Chondrocyte (in vitro differentiated cells): ENCODE measurements at places on chromosomes 3 and 15. TPM values are rescaled to one million over a fixed set of nuclear protein-coding genes. Genes with fewer than 3 reads are reported as not detected.

- no peaks in the 10 kb centered on the region for H3K36me3 ChIP-seq
- no peak for DNase-seq
- H3K27ac ChIP-seq = no peak overlapping the region
- peaks cover 22% of the 10 kb centered on the region for H3K4me1 ChIP-seq
Observed at GRCh38 chr3:164465172-164465571, 613.1 kb downstream of the SI start.

The RTP3 gene
- total RNA-seq = not detected in 3 replicates

- no peak overlapping the region for H3K4me3 ChIP-seq
- H3K36me3 ChIP-seq = no peaks in the 10 kb centered on the region
- H3K27ac ChIP-seq = peak overlapping the region; percentile 2
- no peak for DNase-seq
- H3K4me1 ChIP-seq = peaks cover 6% of the 10 kb centered on the region
Observed at GRCh38 chr3:107450254-107450893, 72.4 kb upstream of the BBX start.

DNA sequence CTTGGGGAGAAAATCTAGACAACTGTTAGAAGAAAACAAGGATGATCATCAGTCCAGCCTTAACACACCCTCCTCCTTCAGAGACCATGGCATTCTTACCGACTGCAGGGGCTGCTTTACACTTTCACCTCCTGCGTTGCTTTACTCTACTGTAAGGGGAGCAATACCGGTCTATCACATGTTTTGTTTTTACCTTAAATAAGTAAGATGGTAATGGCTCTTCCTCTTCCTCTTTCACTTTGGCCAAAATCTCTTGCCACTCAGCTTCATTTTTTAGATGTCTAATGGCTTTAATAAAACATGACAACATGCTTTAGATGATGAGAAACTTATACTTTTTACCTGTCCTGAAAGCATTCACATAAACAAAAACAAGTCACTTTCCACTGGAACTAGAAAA, 33.4 kb upstream of the STIMATE start:
- no peak for DNase-seq
- H3K36me3 ChIP-seq = no peaks in the 10 kb centered on the region
- no peak overlapping the region for H3K4me3 ChIP-seq
- no peak overlapping the region for H3K27ac ChIP-seq
- H3K27me3 ChIP-seq = no peaks in the 10 kb centered on the region
- peaks cover 4% of the 10 kb centered on the region for H3K4me1 ChIP-seq

- H3K4me3 ChIP-seq = no peak overlapping the region
- H3K4me1 ChIP-seq = no peaks in the 10 kb centered on the region
- H3K36me3 ChIP-seq = no peaks in the 10 kb centered on the region
- no peaks in the 10 kb centered on the region for H3K27me3 ChIP-seq
- no peak for DNase-seq
- no peak overlapping the region for H3K27ac ChIP-seq
Observed at GRCh38 chr3:69276884-69277283, 109.0 kb downstream of the FRMD4B start.

DNA sequence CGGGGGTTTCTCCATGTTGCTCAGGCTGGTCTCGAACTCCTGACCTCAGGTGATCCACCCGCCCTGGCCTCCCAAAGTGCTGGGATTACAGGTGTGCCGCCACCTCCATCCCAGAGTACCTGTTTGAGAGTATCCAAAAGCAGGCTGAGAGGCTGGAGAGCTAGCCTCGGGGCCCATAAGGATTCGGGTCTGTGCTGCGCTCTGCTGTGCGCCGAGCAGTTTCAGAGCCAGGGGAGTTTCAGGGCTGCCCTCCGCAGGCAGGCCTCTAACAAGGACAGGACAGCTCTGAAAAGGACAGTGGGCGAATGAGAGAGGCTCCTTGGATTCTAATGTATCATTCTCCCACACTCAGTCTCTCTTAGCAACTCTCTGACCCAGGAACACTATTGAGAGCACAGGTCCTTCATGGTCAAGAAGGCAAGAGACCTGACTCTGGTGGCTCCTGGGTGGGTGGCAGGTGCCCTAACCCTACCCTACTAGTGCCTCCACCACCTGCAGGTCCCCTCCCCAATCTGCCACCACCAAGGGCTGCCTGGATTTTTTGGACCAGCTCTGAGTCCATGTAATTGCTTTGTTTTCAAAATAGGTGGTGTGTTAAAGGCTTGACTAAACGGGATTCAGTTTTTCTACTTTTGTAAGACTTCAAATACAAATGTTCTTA, 27.8 kb downstream of the MAGEF1 start:
- H3K4me3 ChIP-seq = no peak overlapping the region
- H3K27me3 ChIP-seq = no peaks in the 10 kb centered on the region
- peak; percentile 54 for DNase-seq
- H3K4me1 ChIP-seq = peaks cover 43% of the 10 kb centered on the region
- no peak overlapping the region for H3K27ac ChIP-seq

GRCh38 chr15:32656496-32656895, 15.0 kb downstream of the SCG5 start:
- no peak for DNase-seq
- peaks cover 45% of the 10 kb centered on the region for H3K4me1 ChIP-seq
- H3K36me3 ChIP-seq = no peaks in the 10 kb centered on the region
- no peak overlapping the region for H3K4me3 ChIP-seq
- H3K27ac ChIP-seq = no peak overlapping the region
- no peaks in the 10 kb centered on the region for H3K27me3 ChIP-seq

DNA sequence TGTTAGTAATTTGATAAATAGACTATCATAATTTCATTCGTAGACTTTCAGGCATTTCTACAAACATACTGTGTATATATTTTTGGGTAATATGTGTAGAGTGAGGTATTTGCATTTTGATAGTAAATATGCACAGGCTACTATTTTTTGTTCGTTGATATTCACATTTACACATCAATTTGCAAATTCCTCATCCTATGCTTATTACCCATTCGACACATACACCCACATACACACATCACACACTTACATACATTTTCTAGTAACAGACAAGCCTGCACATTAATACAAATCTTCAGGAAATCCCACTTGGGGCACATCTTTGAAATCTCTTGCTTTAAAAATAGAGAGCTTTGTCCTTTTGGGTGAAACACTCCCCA, 127.9 kb upstream of the FEZF2 start:
- H3K27me3 ChIP-seq = peaks cover 11% of the 10 kb centered on the region
- no peak overlapping the region for H3K4me3 ChIP-seq
- no peak overlapping the region for H3K27ac ChIP-seq

The CHDH gene
- 0.46 to 0.67 TPM (median 0.60 TPM) in 3 replicates for total RNA-seq

The SAXO2 gene
- total RNA-seq = 0.90 to 5.1 TPM (median 1.0 TPM) in 3 replicates

The FBXW12 gene
- not detected in 3 replicates for total RNA-seq

The NEK10 gene
- total RNA-seq = 7.3 to 7.9 TPM (median 7.5 TPM) in 3 replicates

DNA sequence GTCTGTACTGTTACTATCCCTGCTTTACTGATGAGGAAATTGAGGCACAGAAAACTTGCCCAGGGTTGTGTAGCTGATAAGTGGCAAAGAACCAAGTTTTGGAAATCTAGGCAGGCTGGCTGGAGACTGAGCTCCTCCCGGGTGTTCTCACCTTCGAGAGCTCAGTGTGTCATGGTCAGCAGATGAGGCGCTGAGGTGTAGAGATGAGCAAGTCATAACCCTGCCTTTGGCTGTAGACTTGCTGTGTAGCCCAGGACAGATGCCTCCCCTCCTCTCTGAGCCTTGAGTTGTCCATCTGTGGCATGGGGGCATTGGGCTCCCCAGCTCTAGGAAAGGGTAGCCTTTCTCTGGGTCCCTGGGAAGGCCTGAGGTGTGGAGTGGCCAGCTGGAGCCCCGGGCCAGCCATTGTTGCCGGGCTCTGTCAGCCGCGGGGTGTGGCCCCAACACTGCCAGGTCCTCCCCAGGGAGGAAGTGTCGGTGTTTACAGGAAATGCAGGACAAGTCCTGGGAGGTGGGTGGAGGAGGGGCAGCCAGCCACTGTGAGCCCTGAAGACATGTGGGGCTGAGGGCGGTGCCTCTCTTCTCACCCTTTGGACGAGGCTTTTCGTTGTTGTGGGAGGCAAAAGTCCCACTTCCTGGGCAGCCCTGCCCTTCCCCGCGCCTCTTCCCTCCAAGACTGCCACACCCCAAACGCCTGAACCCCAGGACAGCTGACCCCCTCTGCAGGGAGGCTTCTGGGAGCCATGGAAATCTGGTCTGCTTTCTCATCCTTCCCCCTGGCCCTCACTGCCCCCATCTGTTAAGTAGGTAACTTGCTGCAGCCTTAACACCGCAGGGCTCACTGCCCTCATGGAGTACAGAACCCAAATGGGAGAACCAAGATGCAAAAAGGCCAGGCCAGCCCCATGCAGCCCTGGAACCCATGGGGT, 29.1 kb downstream of the FGD5 start:
- no peak overlapping the region for H3K27ac ChIP-seq
- no peaks in the 10 kb centered on the region for H3K36me3 ChIP-seq
- H3K4me3 ChIP-seq = no peak overlapping the region

The ERC2 gene
- 0.65 to 1.6 TPM in 2 of 3 replicates, not detected in the other for total RNA-seq

- no peak for DNase-seq
- H3K4me3 ChIP-seq = no peak overlapping the region
- H3K36me3 ChIP-seq = peaks cover 3% of the 10 kb centered on the region
- no peak overlapping the region for H3K27ac ChIP-seq
Observed at GRCh38 chr15:94324117-94324826, 92.9 kb downstream of the MCTP2 start.

DNA sequence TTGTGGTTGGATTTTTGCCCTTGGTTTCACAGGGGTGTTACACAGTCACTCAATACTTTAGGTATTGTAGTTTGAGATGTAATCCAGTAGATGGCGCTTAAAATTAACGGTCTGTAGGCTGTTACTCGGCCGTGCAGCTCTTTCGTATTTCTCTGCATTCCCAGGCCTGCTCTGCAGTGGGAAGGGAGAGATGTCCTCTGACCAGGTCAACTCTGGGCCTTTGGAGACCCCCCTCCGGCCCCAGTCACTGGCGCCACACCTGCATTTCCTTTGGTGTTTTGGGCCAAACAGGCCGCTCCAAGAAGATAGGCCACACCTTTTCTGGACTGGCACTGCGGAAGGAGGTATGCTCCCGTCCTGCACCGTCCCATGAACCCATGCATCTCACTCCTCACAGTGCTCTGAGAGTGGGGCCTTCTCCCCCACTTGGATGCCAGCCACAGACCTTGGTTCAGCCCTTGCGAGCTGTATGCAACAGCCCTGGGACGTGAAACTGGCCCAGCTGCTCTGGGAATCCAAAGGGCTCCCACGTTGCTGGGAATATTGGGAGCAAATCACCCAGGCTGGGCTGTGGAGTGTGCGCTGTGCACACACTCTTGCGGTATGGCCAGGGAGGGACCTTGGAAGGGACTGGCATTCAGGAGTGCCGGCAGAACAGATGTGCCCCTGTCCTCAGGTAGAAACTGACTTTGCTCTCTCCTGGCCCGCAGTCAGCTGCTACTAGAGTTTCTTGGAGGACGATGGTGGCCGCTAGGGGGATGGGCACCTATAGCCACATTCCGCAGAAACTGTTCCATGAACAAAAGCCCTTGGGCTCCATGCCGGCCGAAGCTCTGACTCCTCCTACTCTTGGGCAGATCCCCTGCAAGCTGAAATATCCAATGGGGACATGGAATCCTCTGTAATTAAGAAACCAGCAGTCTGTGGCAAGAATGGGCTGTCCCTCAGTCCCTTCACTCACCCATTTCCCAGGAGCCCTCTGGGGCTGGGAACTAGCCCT, 410.5 kb upstream of the CADM2 start:
- peaks cover 5% of the 10 kb centered on the region for H3K27me3 ChIP-seq
- H3K36me3 ChIP-seq = no peaks in the 10 kb centered on the region
- DNase-seq = peak; percentile 71
- H3K4me1 ChIP-seq = no peaks in the 10 kb centered on the region
- H3K27ac ChIP-seq = no peak overlapping the region
- no peak overlapping the region for H3K4me3 ChIP-seq

The ZNF860 gene
- total RNA-seq = 1.5 to 2.4 TPM (median 2.0 TPM) in 3 replicates

DNA sequence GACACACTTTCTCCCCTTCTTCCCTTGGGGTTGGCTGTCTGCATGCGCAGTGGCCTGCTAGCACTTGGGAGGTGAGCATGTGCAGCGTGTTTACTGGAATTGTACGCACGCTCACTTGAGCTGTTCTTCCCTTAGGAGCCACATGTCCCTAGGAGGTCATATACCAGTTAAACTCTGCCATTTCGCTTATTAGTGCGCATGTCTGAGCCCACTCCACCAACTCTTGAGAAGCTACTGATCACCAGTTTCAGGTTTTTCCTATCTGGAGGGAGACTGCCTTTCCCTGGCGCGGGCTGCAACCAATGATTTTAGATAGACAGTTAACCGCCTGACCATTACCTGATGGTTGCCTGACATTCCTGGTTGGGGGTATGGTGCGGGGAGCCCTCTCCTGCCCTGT, 47.6 kb upstream of the SPPL2A start:
- peaks cover 6% of the 10 kb centered on the region for H3K27me3 ChIP-seq
- no peaks in the 10 kb centered on the region for H3K4me1 ChIP-seq
- H3K27ac ChIP-seq = no peak overlapping the region
- H3K4me3 ChIP-seq = no peak overlapping the region
- DNase-seq = no peak

DNA sequence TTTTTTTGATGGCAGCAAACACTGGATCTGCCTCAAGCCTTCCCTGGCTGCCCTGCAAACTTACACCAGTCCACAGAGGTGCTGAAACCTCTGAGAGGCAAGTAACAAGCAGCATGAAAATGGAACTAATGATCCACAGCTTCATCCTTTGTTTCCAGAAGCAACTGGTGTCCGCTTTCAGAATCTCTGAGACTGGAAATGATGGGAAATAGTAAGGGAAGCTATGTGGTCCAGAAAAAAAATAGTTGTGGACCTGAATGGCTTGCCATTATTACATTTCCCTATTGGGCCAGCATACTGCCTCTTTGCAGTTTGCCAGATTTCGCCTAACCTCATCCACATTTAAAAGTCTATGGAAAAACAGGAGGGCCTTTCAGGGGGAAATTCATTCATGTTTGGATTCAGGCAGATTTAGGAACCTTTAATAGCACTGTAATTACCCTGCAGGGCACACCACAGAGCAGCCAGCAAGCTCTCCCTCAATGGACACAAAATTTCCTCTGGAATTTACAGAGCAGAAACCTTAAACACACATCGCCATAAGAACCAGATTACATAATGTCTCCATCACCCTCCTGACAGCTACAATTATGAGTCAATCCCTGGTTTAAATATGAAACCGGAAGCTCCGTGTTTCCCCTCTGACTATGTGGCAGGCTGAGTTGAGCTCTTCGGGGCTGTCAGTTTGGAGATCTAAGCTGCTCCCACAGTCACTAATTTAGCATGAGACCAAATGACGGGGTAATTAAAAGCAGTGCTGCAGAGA, 134.4 kb downstream of the TMCO5A start:
- DNase-seq = no peak
- no peaks in the 10 kb centered on the region for H3K36me3 ChIP-seq
- H3K27ac ChIP-seq = peak overlapping the region; percentile 100
- peaks cover 65% of the 10 kb centered on the region for H3K4me1 ChIP-seq
- H3K27me3 ChIP-seq = no peaks in the 10 kb centered on the region

DNA sequence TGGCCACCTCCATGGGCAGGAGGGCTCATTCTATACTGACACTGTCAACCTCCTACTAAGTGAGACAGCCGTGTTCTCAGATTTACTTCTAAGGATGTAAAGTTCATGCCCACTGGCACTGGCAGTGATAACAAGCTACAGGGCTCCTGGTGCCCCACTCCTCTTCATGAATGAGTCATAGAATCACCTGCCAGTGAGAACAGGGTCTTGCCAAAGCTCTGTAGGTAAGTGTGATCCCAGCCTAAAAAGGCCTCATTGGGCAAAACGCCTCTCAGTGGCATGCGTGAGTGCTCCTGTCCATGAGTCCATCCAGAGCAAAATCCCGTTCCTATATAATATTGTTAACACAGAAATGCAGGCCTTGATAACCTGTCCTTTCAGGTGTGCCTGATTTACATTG, 17.4 kb downstream of the PXYLP1 start:
- H3K36me3 ChIP-seq = peaks cover 2% of the 10 kb centered on the region
- peaks cover 11% of the 10 kb centered on the region for H3K4me1 ChIP-seq
- no peak overlapping the region for H3K4me3 ChIP-seq
- DNase-seq = no peak

GRCh38 chr3:182717216-182717615, 76.1 kb upstream of the ATP11B start:
- peaks cover 2% of the 10 kb centered on the region for H3K4me1 ChIP-seq
- H3K4me3 ChIP-seq = no peak overlapping the region
- no peaks in the 10 kb centered on the region for H3K27me3 ChIP-seq
- H3K36me3 ChIP-seq = no peaks in the 10 kb centered on the region
- H3K27ac ChIP-seq = no peak overlapping the region
